H1 (cell line): ENCODE measurements at places on chromosomes 1 and 21. TPM values are rescaled to one million over a fixed set of nuclear protein-coding genes. Genes with fewer than 3 reads are reported as not detected.

GRCh38 chr1:18261891-18262290, 154.3 kb downstream of the IGSF21 start:
- H3K27ac ChIP-seq: no peak overlapping the region
- no peak for DNase-seq
- H3K27me3 ChIP-seq: no peaks in the 10 kb centered on the region
- peaks cover 14% of the 10 kb centered on the region for H3K4me1 ChIP-seq
- no peaks in the 10 kb centered on the region for H3K36me3 ChIP-seq
- H3K4me3 ChIP-seq: no peak overlapping the region

DNA sequence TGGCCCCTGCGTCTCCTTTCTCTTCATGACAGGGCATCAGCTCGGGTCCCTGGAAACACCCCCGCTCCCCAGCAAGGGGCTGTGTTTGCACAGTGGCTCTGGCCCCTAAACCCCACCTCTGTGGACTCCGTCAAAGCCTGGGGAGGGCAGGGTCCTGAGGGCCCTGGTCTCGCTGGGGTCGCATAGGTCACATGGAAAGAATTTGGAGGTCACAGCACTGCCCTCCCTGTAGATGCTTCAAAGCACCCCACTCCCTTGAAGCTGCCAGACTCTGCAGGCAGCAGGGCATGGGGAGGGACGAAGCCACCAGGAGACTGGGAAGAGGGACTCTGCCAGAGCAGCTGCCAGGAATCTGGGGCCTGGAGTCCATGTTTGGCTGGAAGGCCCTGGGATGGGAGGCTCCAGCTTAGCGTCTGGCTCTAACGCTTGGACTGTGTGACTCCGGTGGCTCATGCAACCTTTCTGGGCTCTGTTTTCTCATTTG, 36.6 kb upstream of the ECE1 start:
- peaks cover 22% of the 10 kb centered on the region for H3K4me1 ChIP-seq
- H3K36me3 ChIP-seq: no peaks in the 10 kb centered on the region
- no peak for DNase-seq
- H3K27me3 ChIP-seq: no peaks in the 10 kb centered on the region
- H3K27ac ChIP-seq: no peak overlapping the region

The MSH4 gene
- 0.22 and 0.25 TPM in 2 replicates for total RNA-seq

The LCE3D gene
- not detected in 2 replicates for total RNA-seq

The ECE1 gene
- 36.8 and 37.1 TPM in 2 replicates for total RNA-seq

GRCh38 chr1:93768380-93768863, 86.8 kb upstream of the BCAR3 start:
- H3K36me3 ChIP-seq: no peaks in the 10 kb centered on the region
- DNase-seq: no peak
- H3K4me3 ChIP-seq: no peak overlapping the region
- H3K4me1 ChIP-seq: peaks cover 14% of the 10 kb centered on the region
- H3K27ac ChIP-seq: no peak overlapping the region

- no peaks in the 10 kb centered on the region for H3K27me3 ChIP-seq
- no peaks in the 10 kb centered on the region for H3K36me3 ChIP-seq
- no peak overlapping the region for H3K27ac ChIP-seq
- DNase-seq: no peak
- H3K4me3 ChIP-seq: no peak overlapping the region
Observed at GRCh38 chr1:50350421-50350820, 72.8 kb downstream of the DMRTA2 start.

DNA sequence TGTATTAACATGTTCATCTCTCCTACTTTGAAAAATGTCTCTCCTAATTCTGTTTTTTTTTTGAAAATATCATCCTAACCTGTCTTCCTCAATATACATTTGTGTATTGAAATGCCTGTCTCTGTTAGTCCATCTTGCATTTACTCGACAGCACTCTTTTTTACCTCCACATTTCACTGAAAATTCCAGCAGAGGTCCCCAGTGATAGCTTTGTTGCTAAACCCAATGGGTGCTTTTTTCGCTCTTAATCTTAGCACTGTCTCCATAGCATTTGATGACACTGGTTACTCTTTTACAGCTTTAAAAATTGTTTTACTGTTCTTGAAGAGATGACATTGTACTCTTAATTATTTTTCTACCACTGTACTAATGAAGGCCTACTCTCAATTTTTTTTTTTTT, 10.8 kb downstream of the OSBPL9 start:
- DNase-seq: no peak
- H3K27me3 ChIP-seq: no peaks in the 10 kb centered on the region
- H3K4me3 ChIP-seq: no peak overlapping the region
- no peaks in the 10 kb centered on the region for H3K36me3 ChIP-seq
- no peaks in the 10 kb centered on the region for H3K4me1 ChIP-seq

DNA sequence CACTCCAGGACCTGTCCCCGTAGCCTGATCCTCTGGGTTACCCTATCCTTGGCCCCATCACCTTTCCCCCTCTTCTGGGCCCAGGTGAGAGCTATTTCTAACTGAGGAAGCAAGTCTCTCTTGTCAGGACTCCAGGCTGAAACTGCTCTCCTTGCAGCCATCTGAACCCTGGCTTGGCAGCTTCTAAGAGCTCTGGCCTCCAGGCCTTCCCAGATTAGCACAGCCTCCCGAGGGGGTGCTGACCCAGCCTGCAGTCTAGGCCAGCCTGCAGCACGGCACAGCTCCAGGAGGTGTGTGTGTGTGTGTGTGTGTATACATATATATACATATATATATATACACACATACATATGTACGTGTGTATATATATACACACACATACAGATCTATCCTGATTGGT, 17.4 kb downstream of the CACNA1S start:
- no peaks in the 10 kb centered on the region for H3K36me3 ChIP-seq
- peaks cover 3% of the 10 kb centered on the region; the same call in 1 of the 2 replicates for H3K4me1 ChIP-seq

The CYP4X1 gene
- 1.3 and 1.4 TPM in 2 replicates for total RNA-seq

DNA sequence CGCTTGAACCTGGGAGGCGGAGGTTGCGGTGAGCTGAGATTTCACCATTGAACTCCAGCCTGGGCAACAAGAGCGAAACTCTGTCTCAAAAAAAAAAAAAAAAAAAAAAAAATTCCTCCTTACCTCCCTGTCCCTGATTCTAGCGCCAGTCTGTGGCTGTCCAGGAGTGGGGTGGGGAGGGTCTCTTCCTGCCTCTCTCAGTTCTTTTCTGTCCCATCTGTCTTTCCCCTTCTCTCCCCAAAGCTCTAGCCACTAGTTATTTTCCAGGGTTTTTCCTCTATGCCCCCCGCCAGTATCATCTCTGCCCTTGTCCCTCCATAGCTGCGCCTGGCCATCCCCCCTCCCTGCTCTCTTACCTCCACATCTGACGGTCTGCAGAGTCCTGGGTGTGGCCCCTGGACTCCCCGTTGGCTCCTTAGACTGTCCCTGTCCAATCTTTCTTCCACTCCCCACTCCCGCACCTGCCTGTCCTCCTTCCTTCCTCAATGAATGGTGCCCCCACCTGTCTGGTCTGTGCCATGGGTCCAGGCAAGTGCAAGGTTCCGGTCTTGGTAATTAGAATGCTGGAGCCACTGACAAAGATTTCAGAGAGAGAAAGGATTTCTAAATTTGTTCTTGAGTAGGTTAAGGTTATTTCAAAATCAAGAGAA, 1.6 kb upstream of the TMEM63A start:
- H3K4me1 ChIP-seq: peaks cover 21% of the 10 kb centered on the region
- peaks cover 20% of the 10 kb centered on the region for H3K27me3 ChIP-seq
- no peak overlapping the region for H3K27ac ChIP-seq

DNA sequence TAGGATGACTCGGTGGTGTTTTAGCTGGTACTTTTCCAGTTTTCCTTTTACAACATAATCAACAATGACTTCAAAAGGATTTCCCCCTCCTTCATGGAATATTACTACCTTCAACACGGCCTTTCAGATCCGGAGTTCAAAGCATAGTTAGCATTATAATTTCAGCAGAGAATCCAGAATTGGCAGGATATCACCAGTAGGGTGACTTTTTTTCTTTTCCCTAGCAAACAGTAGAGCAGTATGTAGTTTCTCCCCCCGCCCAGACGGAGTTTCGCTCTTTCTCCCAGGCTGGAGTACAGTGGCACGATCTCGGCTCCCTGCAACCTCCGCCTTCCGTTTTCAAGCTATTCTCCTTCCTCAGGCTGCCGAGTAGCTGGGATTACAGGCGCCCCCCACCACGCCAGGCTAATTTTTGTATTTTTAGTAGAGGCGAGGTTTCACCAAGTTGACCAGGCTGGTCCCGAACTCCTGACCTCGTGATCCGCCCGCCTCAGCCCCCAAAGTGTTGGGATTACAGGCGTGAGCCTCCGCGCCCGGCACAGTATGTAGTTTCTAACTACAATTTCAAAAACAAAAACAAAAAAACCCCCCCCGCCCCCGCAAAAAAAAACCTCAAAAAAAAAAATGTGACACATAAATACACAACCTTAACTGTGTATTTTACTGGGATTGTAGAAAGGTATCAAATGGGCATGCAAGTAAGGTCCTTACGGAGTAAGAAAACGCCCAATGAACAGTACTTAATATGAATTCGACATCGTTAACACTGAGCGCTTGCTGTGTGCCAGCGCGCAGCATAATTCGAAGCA, 1.5 kb upstream of the COX20 start:
- H3K4me1 ChIP-seq: peaks cover 2% of the 10 kb centered on the region; the same call in 1 of the 2 replicates
- peak overlapping the region; percentile 7; the same call in 1 of the 2 replicates for H3K4me3 ChIP-seq
- no peaks in the 10 kb centered on the region for H3K27me3 ChIP-seq
- no peaks in the 10 kb centered on the region for H3K36me3 ChIP-seq
- peak; percentile 71 for DNase-seq

DNA sequence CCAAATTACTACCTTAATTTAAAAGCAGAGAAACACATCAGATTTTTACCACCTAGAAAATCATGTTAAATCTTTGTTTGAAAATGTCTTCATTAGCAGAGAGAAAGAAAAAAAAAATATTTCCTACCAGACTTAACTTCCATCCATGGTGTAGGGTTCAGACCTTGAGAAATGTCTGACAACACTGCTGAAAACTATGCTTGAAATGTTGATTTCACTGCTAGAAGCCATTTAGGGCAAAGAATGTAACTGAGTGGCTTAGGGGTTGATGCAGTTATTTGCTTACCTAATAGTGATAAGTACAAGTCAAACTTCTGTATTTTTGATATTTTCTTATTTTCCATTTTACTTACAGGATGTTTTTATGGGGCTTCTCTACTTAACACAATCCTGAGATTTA, 495.6 kb upstream of the NEGR1 start:
- no peak overlapping the region for H3K4me3 ChIP-seq
- no peaks in the 10 kb centered on the region for H3K27me3 ChIP-seq
- H3K36me3 ChIP-seq: no peaks in the 10 kb centered on the region
- H3K27ac ChIP-seq: no peak overlapping the region
- no peaks in the 10 kb centered on the region for H3K4me1 ChIP-seq

GRCh38 chr1:159421821-159422220, 10.2 kb upstream of the OR10J4 start:
- H3K27ac ChIP-seq: no peak overlapping the region
- H3K36me3 ChIP-seq: no peaks in the 10 kb centered on the region
- H3K4me1 ChIP-seq: no peaks in the 10 kb centered on the region
- no peak for DNase-seq

DNA sequence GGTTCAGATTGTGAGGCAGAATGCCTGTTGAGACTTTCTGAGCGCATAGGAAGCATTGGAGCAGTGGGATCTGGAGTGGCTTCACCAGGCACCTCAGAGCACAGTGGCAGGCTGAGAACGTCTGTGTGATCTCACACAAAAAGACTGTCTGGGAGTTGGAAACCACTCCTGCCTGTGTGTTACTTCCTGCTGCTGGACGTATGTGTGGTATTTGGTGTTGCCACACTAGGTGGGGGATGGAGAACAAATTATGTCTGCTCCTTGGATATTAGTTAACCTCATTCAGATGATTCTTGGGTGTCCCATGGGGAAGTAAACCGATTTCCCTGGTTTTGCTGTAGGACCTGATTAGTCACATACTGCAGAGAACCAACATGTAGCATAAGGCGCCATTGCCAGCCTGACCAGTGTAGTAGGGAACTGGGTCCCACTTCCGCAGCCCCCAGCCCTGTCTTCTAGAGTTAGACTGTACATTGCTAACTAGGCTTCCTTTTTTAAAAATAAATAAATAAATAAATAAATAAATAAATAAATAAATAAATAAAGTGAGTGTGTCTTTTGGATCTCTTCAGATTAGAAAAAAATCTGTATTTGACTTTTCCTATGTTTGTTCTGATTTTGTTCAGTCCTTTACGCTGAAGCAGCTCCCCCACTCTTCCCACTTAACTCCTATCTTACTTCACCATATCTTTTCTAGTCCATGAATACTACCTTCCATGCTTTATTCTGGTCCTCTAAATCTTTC, 26.9 kb downstream of the UCK2 start:
- H3K4me1 ChIP-seq: peaks cover 4% of the 10 kb centered on the region
- H3K27ac ChIP-seq: peak overlapping the region; percentile 26; the same call in 1 of the 2 replicates
- no peaks in the 10 kb centered on the region for H3K36me3 ChIP-seq

The PLPPR5 gene
- 4.8 and 5.6 TPM in 2 replicates for total RNA-seq

GRCh38 chr1:158115126-158115525, 65.6 kb upstream of the CD1D start:
- H3K27ac ChIP-seq: no peak overlapping the region
- peaks cover 10% of the 10 kb centered on the region for H3K4me1 ChIP-seq
- no peak for DNase-seq
- no peaks in the 10 kb centered on the region for H3K36me3 ChIP-seq
- peaks cover 16% of the 10 kb centered on the region for H3K27me3 ChIP-seq

DNA sequence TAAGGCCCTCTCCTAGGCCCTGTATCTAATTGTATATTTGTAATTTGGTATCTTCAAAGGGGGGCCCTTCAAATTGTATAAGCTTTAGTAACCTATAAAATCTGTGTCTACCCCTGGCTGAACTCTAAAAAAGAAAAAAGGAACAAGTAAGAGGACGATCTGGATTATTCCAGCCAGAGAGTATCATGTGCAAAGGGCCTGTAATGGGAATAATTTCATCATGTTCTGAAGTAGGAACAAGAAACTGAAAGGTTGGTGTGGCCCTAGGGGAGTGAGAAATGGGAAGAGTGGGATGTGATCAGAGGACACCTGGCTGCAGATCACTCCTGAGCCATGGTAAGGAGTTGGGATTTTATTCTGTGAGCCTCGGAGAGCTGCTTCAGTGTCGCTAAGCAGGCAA, 14.7 kb downstream of the PTAFR start:
- no peaks in the 10 kb centered on the region for H3K4me1 ChIP-seq
- no peak for DNase-seq
- H3K4me3 ChIP-seq: no peak overlapping the region
- H3K36me3 ChIP-seq: no peaks in the 10 kb centered on the region

GRCh38 chr1:30375156-30375555, 348.2 kb downstream of the MATN1 start:
- no peak overlapping the region for H3K4me3 ChIP-seq
- H3K4me1 ChIP-seq: no peaks in the 10 kb centered on the region
- no peak overlapping the region for H3K27ac ChIP-seq
- no peaks in the 10 kb centered on the region for H3K27me3 ChIP-seq

DNA sequence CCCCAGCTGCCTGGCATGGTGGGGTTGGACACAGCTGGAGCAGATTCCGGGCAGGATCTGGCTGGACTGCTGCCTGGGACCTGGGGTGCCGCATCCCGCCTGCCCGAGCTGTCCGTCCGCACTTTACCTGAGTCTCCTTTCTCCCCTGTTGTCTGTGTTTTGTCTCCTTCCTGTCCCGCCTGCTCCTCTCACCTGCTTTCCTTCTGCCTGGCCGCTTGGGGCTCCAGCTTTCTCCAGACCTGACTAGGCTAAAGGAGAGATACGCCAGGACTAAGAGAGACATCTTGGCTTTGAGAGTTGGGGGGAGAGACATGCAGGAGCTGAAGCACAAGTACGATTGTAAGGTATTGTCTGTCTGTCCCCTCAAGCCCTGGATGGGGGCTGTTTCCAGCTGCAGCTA, 73.3 kb downstream of the ARHGEF10L start:
- no peaks in the 10 kb centered on the region for H3K27me3 ChIP-seq
- H3K4me3 ChIP-seq: no peak overlapping the region
- H3K36me3 ChIP-seq: peaks cover 7% of the 10 kb centered on the region; the same call in 1 of the 2 replicates
- DNase-seq: no peak
- no peak overlapping the region for H3K27ac ChIP-seq

The S100A14 gene
- total RNA-seq: 1.4 and 1.5 TPM in 2 replicates
